Left renal cortex interstitium (tissue), 4 donors: ENCODE measurements at places on chromosomes 2 and 18. TPM values are rescaled to one million over a fixed set of nuclear protein-coding genes. Genes with fewer than 3 reads are reported as not detected.

DNA sequence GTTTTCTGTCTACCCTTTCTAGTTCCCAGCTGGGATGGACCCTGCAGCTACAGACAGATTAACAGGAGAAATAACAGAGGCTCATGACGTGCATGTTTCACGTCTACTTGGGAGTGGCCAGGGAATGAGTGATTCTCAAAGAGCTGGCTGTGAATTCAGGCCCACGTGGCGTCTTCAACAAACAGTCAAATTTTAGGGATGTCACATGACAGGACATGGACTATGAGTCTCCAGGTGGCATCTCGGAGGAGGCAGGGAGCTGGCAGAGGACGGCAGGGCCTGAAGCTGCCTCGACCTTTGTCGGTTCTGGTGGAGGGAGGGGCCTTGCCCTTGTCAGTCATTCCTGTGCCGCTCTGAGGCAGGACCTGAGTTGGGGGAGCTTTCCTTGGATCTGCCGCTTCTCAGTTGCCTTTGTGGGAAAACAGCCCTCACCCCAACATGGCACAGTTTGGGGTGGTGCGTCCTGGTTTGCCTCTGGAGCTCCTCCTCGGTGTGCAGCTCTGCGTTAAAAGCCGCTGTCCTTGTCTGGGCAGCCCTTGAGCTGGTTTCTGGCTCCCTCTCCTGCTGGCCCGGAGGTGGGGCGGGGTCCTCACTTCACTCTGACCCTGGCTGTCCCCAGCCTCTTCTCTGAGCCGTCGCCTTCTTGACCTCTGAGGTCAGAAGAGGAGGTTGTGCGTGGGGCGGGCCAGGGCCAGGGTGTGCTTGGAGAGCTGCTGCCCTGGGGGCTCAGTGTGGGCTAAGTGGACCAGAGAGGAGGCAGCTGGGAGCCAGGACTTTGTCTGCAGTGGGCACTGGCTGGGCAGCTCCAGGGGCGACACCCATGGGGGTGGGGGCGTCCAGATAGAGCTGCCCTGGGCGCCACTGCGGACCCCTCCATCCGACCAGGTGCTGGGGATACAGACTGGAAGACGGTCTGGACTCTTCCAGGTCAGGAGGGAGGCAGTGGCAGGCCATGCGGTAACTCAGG, 12.1 kb upstream of the GAL3ST2 start:
- DNase-seq, result no peak

The TTR gene
- 25.3 TPM for polyA plus RNA-seq

DNA sequence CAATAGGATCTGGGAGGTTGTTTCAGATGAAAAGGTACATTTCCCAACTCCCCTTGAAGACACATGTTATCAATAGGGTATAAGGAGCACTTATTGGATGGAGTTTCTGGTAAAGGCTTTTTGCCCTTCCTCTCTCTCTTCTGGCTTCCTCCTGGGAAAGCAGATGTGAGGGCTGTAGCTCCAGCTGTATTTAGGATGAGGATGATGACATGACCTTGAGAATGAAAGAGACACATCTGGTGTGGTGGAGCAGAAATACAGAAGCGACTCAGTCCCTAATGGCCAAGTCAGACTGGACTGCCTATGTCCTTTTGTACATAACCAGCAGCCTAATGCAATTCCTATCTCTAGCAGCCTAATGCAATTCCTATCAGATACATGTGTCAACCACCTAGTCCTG, 100.9 kb upstream of the NXPH2 start:
- no peak for DNase-seq

GRCh38 chr2:133424876-133425275, 143.4 kb downstream of the NCKAP5 start:
- no peak for DNase-seq

DNA sequence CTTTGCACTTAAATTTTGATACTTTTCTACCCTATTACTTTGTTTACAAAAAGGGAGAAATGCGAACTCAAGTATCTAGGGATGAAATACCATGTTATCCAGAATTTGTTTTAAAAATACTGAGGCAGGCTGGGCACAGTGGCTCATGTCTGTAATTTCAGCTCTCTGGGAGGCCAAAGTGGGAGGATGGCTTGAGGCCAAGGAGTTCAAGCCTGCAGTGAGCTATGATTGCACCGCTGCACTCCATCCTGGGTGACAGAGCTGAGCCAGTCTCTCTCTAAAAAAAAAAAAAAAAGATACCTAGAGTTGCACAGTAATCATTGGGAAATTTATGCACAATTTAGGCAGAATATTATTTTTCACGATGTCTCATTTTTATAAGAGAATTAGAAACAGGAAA, 12.4 kb upstream of the VAPA start:
- no peak for DNase-seq

The ESCO1 gene
- polyA plus RNA-seq, result 23.7 TPM

DNA sequence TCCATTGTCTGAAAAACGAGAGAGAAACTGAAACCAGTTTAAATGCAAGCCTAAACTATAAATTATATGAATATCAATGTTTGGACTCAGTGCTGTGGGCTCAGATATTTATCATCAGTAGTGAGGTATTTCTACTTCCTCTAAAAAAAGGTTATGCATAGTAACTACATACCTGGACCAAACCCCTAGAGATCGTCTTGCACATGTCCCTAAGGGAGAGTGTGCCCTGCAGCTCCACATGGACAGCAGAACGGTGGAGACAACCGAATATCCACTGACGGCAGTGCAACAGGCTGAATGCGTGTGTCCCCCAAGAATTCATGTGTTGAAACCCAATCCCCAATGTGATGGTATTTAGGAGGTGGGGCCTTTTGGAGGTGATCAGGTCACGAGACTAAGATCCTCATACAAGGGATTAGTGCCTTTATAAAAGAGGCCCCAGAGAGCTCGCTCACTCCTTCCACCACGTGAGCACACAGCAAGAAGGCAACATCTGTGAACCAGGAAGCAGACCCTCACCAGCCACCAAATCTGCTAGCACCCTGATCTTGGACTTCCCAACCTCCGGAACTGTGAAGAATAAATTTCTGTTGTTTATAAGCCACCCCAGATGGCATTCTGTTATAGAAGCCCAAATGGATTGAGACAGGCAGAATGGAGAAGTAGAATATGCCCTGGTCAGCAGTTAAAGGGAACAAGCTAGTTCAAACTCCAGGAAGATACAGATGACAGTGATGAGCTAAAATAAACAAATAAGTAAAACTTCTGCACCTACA, 208.4 kb downstream of the ANAPC1 start:
- no peak for DNase-seq
